Fibroblast of mammary gland (primary cell): ENCODE measurements at places on chromosomes 7 and 10.
A peak's percentile ranks its signal among the peaks of the same experiment; 100 is the strongest.

DNA sequence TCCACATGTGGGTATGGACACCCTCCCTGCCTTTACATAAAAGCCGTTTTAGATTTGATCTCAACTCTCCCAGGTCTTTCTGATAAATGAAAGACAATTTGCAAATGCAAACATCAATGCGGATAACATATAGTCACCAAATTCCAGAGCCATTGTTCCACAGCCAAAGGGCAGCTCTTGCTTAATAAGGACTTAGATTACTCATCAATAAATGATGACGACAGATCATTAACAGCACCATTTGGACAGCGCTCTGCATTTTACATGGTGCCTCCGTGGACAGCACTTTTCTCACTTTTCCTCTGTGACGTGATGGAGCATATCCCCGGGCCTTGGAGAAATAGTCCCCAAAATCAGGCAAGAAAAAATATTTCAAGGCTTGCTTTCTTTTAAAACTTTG is 370.3 kb upstream of the CELF2 start:
- peak; percentile 55 for DNase-seq

GRCh38 chr7:70312336-70312735 is 714.1 kb downstream of the AUTS2 start:
- no peak for DNase-seq

DNA sequence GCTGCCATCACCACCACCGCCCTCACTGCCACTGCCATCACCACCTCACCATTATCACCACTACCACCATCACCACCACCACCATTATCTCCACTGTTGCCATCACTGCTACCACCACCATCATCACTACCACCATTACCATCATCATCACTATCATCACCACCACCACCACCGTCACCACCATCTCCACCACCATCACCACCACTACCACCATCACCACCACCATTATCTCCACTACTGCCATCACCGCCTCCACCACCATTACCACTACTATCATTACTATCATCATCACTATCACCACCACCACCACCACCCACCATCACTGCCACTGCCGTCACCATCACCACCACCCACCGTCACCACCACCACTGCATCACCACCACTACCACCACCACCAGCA is 9.9 kb upstream of the COL13A1 start:
- no peak for DNase-seq

GRCh38 chr7:105006367-105007136 is 7.5 kb upstream of the KMT2E start:
- no peak for DNase-seq

DNA sequence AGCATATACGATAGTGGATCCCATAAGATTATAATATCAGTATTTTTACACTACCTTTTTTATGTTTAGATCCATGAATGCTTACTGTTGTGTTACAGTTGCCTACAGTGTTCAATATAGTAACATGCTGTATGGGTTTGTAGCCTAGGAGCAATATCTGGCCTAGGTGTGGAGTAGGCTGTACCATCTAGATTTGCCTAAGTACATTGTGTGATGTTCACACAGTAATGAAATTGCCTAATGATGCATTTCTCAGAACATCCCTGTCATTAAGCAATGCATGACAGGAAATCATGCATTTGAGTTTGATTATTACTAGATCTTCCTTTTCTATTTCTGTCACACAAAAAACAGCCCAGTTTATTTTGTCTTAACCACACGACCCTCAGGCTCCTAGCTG is 14.5 kb downstream of the CBX3 start:
- DNase-seq, result no peak
